ENCODE measurements at places on chromosomes 16 and 17.

- DNase-seq = no peak
Measured at GRCh38 chr17:57533684-57534305, 211.3 kb downstream of the CCDC182 start.

GRCh38 chr16:54040975-54041374 is 245.6 kb downstream of the IRX3 start:
- DNase-seq = no peak

DNA sequence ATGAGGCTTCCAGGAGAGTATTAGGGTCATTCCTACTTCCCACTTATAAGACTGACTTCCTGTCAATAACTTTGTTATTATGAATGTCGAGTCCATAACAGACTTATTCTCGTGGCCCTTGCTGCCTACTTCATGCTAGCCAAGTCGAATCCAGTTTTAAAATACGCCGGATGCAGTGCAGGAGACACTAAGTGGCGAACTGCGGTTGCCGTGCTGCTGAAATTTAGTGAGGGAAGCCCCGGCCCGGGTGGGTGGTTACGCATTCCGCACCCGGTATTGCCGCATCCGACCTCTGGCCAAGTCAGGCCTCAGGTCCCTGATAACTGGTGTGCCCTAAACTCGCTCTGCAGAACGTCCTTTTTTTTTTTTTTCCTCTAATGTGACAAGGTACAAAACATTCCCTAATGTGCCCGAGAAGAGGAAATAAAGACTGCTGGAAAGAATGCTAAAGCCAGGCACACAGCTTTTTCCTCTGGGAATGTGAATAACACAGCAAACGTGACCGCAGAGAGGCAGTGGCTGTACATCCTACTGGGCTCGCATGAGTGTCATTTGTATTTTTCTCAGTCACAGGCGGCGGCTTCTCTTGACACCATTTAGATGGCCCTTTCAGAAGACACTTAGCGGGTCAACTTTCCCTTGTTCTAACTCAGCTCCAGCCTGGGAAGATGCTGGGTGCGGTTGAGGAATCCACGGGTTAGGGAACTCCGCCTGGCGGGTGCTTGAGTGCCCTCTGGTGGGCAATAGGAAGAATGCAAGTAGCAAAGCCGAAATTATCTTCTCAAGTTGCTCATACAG is 7.1 kb upstream of the AKTIP start:
- DNase-seq = peak; percentile 51

- DNase-seq = peak; percentile 65
Measured at GRCh38 chr17:64262198-64262999, 661 bp downstream of the TEX2 start.

DNA sequence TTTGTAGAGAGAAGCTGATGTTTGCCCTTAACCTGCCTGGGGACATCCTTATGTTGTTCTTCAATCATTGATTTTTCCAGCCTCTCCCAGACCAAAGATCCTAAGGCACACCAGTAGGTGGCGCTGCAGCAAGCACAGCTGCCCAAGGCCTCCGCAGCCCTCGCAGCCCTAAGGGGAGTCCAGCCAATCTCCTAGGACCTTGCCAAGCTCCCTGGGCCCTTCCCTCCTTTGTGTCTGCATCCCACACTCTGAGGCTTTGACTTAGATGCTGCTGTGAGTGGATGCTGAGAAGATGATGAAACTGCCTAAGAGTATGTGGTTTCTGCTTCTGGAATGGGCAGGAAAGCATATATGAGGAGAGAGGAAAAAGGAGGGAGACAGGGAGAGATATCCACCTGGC is 47.1 kb downstream of the SPACA3 start:
- no peak for DNase-seq

DNA sequence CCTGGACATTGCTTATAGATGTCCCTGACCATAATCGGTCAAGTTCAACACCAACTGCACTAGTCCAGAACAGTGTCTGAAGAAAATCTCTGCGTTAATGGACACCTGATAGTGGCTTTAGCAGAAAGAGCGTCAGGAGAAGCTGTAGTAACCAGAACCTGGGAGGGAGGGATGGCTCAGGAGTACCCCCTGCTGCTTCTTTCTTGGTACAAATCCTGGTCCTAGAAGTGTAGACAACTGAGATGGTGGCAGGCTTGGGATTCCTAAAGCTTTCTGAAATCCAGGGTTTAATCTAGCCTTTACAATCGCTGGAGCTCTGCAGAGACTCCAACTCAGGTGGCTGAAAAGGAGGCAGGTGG is 5.4 kb downstream of the MAP3K14 start:
- DNase-seq = no peak

GRCh38 chr17:20908313-20909267 is 134.2 kb downstream of the USP22 start:
- DNase-seq = peak; percentile 63

DNA sequence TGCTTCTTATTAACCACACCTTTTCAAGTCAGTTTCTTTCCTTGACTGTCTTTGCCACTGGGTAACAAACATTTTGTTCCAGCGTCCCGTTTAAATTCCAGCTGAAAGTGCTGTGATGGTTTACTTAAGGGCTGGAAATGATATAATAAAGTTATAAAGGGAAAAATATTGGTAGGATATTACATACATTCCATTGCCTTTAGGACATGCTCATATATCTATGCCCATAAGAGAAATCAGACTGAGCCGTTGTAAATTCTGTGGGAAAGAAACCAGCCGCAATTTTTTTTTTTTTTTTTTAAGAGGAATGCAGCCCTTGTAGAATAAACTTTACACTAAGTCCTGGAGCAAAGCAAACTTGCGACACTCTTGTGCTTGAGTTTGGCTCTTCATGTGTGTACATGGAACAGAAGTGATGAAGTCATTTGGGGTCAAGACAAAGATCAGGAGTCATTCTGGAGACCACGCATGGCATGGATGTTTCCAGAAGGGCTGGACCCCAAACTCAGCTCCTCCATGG is 210.9 kb downstream of the XYLT1 start:
- no peak for DNase-seq

DNA sequence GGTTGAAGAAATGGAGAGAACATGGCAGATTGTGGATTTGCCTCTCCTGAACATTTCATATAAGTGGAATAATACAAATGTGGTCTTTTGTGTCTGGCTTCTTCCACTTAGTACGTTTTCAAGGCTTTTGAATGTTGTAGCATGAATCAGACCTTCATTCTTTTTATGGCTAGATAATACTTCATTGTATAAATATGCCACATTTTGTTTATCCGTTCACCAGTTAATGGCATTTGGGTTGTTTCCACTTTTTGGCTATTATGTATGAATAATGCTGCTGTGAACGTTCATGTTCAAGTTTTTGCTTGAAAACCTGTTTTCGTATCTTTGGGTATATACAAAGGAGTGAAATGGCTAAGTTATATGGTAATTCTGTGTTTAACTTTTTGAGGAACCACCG is 130.4 kb downstream of the TANC2 start:
- DNase-seq = no peak

- DNase-seq = peak; percentile 48
Measured at GRCh38 chr17:65430209-65430833, 131.1 kb downstream of the AXIN2 start.

DNA sequence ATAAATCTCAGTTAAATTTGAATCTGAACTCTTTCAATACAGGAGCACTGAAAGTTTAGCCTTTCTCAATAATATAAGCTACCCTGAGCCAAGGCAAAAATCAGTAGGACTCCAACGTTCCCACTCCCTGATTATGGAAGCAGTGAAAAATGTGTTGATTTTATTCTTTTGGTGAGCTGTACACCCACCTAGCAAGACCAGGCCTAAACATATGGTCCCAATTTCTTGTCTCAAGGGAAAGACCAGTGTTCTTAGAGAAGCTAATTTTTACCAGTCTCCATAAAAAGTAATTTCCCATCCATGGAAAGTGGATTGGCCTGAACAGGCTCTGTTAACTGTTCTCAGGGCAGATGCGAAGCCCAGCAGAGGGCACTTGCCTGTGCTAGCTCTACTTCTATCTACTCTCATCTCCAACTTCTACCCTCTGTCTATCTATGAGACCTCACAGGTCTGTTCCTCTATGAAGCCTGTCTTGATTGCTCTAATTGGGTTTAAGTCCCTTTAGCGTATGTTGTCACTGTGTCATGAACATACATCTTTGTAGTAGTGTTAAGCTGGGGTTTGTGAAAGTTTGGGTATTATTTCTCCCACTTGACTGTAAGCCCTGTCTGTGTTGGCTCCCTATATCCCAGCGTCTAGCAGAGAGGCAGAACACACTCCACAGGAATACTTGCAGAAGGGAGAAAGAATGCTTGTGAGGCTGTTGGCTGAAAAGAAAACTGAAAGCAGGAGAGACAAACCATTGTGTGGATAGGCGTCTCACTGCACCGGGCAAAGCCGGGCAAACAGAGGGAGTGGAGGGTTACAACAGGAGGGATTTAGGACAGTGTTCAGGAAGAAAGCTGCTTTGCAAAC is 167.1 kb upstream of the MAF start:
- DNase-seq = no peak

DNA sequence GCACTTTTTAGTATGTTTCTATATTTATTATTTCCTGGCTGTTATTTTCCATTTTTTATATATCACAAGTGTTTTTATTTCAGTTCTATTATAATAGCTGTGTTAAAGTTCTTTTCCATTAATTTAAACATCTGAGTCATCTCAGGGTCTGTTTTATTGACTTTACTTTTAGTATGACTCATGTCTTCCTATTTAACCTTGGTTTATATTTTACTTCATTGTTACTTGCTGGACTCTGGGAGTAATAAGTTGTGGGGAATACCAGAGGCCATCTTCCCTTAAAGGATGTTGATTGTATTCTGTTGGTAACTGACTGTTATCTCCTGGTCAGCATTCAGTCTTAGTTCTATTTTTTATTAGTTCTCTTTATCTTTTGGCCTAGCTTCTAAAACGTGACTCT is 1508.2 kb downstream of the CDH11 start:
- DNase-seq = no peak

DNA sequence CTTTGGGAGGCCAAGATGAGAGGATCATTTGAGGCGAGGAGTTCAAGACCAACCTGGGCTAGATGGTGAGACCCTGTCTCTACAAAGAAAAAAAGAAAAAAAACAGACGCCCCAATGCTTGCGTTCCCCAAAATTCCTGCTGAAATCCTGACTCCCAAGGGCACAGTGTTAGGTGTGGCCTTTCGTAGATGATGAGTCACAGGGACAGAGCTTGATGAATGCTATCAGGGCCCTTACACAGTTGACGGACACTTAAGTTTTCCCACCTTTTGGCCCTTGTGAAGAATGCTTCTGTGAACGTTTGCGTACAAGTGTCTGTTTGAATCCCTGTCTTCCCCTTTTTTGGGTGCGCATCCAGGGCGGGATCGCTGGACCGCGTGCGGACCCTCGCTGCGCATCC is 16.5 kb upstream of the ZNF750 start:
- DNase-seq = no peak

- no peak for DNase-seq
Measured at GRCh38 chr16:22007159-22007508, 777 bp upstream of the MOSMO start.

DNA sequence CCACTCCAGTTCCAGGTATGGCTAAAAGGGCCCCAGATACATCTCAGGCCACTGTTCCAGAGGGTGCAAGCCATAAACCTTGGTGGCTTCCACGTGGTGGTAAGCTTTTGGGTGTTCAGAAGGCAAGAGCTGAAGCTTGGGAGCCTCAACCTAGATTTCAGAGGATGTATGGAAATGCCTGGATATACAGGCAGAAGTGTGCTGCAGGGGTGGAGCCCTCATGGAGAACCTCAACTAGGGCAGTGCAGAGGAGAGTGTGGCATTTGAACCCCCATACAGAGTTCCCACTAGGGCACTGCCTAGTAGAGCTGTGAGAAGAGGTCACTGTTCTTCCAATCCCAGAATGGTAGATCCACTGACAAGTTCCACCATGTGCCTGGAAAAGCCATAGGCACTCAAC is 267.3 kb downstream of the SLC39A11 start:
- no peak for DNase-seq

GRCh38 chr17:7786866-7787265 is 47.2 kb upstream of the KDM6B start:
- DNase-seq = no peak

- DNase-seq = no peak
Measured at GRCh38 chr16:4615384-4616046, 827 bp upstream of the UBALD1 start.

DNA sequence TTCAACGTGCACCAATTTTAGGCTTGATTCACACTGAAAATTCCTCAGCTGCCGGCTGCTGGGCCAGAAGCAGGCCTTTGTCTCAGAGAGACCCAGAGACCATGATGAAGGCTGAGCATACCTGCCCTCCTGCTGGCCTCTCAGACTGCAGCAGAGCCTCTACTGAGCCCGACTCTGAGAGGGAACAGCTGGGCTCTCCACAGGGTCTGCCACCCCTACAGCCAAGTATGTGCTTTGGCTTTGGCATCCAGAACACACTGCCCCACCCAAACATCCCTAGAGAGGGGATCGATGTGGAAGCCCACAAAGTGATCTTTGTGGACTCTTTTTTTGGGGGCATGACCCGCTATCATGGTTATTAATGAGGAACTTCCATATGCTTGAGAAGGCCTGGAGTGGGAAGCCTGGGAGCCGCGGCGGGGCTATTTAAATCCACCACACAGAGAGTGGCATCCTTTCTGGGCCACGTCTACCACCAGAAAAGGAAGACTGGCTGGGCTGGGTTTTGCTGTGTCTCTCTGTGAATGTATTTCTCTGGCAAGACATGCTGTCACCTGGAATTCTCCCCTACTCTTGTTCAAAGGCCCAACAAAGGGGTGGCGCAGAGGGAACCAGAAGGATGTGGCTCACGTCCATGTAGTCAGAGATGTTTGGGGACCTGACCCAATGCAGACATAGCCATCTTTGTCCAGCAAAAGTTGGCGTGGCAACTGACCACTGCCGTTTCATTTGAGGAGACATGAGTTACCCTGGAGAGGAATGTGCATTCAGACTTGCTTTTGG is 69.3 kb downstream of the GNAO1 start:
- DNase-seq = no peak

- DNase-seq = no peak
Measured at GRCh38 chr16:47045459-47045858, 72.0 kb upstream of the DNAJA2 start.

DNA sequence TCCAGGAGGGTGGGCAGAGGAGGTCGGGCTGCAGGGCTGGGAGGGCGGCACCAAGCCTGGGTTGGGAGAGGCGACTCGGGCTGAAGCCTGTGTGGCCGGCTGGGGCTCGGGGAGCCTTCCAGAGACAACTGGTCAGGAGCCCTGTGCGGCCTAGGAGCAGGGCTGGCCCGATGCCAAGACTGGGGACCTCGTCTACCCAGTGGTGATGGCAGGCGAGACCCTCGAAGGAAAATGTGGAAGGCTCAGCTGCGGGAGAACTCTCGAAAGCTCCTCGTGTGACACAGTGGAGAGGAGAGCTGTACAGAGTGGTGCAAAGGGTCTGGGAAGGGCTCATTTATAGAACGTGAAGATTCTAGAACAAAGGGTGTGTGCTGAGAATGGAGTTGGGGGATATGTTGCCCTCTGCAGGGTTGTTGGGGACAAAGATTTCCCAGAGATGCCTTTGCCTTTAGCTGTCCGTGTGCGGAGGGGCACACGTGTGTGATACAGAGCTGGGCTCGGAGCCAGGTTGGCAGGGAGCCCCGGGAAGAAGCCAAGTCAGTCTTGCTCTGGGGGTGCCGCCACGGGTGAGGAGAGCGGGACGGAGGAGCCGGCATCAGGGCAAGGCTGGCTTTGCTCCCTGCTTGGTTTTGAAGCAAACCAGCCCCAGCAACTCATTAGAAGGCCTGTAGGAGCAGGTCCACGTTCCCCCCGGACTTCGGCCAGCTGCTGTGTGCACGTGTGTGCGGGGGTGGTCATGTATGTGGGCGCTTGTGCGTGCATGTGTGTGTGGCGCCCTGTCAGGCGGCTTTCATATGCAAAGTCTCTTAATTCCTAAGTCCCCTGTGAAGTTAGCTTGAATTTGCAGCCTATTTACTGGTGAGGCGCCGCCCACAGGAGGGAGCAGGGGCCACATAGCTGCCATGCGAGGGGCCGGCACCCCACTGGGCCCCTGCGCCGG is 132.4 kb upstream of the CHMP6 start:
- DNase-seq = no peak

Data from CD8-positive, alpha-beta T cell (primary cell).